ENCODE measurements at places on chromosomes 7 and 10. TPM values are rescaled to one million over a fixed set of nuclear protein-coding genes. Genes with fewer than 3 reads are reported as not detected.

TMEM254 gene
- total RNA-seq = 10.1 TPM

HOXA11 gene
- 4.7 TPM for total RNA-seq

TMEM140 gene
- total RNA-seq = 1.3 TPM

RALA gene
- 16.1 TPM for total RNA-seq

AMZ1 gene
- total RNA-seq = 0.13 TPM

DYDC2 gene
- total RNA-seq = 0.04 TPM

TMEM130 gene
- 2.3 TPM for total RNA-seq

RNF32 gene
- total RNA-seq = 0.75 TPM

AGAP4 gene
- 11.0 TPM for total RNA-seq

CTAGE4 gene
- 0.09 TPM for total RNA-seq

MET gene
- total RNA-seq = 19.6 TPM

TSPAN12 gene
- 46.0 TPM for total RNA-seq

JCAD gene
- total RNA-seq = 33.4 TPM

MRLN gene
- total RNA-seq = 254 TPM

PLEKHS1 gene
- 0.04 TPM for total RNA-seq

PRSS37 gene
- total RNA-seq = not detected

TRIM50 gene
- total RNA-seq = 0.44 TPM

SPAM1 gene
- total RNA-seq = not detected

LRRC18 gene
- total RNA-seq = 0.18 TPM

BEND7 gene
- total RNA-seq = 5.6 TPM

FGL2 gene
- total RNA-seq = 21.7 TPM

FGFR2 gene
- 2.1 TPM for total RNA-seq

HMX3 gene
- not detected for total RNA-seq

DLX6 gene
- not detected for total RNA-seq

GPR141 gene
- 0.66 TPM for total RNA-seq

VAX1 gene
- total RNA-seq = not detected

CALHM1 gene
- total RNA-seq = not detected

FAM107B gene
- 15.1 TPM for total RNA-seq

COPS6 gene
- 42.3 TPM for total RNA-seq

SPDYE2 gene
- total RNA-seq = 0.04 TPM
